ENCODE measurements at places on chromosomes 7 and 10.

DNA sequence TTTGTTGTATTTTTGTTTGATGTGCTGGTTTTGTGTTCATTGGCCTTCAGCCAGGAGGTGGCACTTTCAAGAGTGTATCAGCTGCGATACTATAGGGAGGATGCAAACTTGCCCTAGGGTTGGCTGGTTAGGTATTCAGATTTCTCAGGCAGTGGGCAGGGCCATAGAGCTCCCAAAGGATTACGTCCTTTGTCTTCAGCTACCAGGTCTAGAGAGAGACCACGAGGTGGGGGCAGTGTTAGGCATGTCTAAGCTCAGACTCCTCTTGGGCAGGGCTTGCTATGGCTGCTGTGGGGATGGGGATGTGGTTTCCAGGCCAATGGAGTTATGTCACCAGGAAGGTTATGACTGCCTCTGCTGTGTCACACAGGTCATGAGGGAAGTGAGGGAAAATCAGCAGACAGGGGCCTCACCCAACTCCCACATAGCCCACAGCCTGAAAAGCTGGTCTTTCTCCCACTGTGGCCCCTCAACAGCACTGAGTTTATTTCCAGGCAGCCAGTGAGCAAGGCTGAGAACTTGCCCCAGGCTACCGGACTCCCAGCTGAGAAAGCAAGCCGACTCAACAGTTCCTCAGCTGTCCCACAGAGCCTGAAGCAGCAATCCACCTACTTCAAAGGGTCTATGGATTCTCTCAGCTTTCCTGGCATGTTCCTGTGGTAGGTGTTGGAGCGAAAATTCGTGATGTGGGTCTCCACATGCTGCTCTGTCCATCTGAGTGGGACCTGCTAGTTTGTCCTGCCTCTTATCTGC, 227.4 kb upstream of the COBL start:
- peak; percentile 98 for DNase-seq

DNA sequence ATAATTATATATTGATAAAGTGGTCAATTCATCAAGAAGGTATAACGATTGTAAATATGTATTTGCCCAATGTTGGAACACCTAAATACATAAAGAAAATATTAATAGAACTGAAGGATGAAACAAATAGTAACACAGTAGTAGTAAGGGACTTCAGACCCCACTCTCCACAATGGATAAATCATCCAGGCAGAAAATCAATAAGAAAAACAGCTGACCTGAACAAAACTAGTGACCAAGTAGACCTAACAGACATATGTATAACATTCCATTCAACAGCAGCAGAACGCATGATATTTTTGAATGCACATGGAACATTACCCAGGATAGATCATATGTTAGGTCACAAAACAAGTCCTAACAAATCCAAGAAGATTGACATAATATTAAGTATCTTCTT, 286.1 kb upstream of the BMPER start:
- DNase-seq, result no peak

- DNase-seq, result no peak
Measured at GRCh38 chr10:70458329-70459060, 17.0 kb upstream of the NODAL start.

GRCh38 chr10:70660722-70661121, 11.6 kb upstream of the ADAMTS14 start:
- no peak for DNase-seq

DNA sequence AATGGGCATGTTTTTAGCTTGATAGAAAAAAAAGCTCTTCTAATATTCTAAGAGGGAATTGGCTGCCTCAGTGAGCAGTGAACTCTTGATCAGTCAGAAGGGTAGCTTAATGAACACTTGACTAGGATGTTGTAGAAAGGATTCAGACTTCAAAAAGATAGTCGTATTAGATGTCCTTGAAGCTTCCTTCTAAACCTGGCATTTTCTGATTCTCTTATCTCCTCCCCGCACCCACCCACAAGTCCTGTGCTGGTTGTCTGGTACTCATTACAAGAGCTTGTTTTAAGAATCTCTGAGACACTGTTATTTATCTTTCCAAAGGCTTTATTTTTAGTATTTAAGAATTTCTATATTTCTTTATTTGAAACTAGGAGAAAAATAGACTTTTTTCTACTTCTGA, 7.4 kb upstream of the SMIM30 start:
- DNase-seq, result no peak

DNA sequence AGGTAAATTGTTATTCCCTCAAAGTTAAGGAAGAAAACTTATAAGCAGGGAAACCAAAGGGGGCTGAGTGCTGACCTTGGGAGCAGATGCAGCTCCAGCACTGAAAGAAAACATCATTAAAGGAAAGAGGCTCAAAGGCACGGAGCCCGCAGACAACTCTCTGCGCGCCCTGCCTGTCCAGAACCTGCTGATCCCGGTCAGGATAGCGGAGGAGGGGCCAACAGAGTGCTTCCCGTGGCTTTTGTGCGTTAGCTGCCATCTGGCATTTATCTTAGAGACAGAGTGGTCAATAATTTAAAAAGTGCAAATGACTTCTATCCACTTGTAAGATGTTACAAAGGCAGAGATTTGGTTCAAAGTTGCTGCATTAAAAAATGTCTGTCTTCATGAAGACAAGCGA, 162.1 kb downstream of the FANK1 start:
- no peak for DNase-seq

DNA sequence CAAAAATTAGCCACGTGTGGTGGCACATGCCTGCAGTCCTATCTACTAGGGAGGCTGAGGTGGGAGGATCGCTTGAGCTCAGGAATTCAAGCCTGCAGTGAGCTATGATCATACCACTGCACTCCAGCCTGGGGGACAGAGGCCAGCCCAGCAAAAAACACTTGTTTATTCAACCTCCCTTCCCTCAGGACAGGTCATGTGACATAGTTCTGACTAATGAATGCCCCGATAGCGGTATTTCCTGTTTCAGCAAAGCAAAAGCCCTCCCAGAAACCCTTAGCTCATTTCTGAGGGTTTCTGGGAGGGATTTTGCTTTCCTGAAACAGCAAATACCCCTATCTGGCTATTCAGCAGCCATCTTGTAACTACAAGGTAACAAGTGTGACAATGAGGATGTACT, 157.1 kb downstream of the GATA3 start:
- no peak for DNase-seq

- DNase-seq, result peak; percentile 31
Measured at GRCh38 chr7:4774658-4775249, 669 bp upstream of the AP5Z1 start.

GRCh38 chr7:107638594-107638993, 22.0 kb upstream of the SLC26A4 start:
- no peak for DNase-seq

DNA sequence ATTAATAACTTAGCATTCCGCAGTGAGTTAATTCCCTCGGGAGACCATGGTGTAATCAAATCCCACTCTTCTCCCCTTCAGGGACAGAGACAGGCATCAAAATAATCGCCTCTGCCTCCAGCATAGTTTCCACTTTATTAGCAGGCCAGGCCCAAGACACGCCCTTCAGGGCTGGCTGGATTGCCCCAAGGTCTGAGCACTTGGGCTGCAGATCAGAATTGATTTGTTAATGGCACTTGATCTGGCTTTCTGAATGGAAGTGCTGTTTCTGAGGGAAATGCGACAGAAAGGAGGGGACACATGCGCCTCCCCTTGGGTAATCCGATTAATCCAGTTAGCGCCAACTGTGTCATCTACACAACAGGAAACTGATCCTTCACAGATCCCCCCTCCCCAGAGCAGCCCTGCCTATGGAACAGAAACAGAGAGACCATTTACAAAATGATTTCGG, 15.6 kb downstream of the CHAT start:
- DNase-seq, result no peak

- no peak for DNase-seq
Measured at GRCh38 chr7:20735346-20736065, 51.2 kb downstream of the SP8 start.

DNA sequence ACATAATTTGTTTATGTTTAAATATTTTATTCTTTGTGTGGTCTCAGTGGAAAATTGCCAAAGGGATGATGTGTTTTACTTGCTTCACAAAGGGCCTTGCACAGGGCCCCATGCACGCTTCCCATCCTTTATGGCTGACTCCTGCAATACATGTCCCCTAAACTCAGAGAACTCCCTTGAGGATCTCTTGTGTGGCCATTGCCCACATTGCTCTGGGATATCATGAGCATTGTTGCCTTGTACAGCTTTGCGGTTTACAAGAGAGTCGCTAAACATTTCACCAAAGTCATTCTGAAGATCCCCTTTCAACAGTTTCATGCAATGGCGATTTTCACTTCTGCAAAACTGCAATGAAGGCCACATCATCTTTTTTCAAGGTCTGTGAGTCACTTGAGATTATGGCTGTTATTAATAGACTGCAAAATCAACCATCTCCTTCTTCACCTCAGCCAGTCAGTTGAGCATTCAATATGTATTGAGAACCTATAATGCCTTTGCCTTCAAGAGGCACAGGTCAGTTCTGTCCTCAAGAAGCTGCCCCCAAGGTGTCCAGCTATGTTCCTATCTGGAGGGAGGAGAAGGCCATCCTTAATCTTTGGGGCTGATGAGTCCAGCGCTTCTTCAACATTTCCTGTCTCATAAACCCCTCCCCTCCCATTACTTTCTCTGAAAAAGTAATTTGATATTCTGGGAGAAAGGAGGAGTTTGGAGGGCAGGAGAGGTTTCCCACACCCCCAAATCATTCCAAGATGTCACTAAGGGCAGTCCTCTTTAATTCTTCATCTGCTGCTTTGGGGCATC, 108.1 kb downstream of the CCDC71L start:
- DNase-seq, result no peak

DNA sequence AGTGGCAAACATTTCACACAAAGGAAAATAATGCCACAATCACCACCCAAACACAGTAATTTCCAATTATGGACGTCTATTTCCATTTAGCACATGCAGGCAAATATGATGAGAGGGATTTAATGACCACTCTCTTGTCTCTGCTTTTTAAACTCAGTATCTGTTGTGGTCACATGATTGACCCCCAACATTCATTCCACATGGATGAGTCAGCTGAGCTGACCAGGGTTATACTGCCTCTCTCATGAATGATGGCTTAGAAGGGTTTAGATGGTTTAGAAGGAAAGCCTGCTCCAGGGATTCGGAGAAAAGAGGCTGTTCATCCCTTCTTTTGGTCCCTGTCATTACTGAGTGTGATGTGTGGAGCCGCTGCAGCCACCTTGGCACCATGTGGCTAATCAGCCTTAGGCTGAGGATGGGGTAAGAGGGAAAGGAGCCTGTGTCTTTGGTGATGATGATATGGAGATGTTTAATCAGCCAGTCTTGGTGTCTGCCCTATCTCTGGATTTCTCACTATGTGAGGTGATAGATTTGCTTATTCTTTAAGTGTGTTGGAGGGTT, 38.2 kb upstream of the JAKMIP3 start:
- DNase-seq, result no peak

DNA sequence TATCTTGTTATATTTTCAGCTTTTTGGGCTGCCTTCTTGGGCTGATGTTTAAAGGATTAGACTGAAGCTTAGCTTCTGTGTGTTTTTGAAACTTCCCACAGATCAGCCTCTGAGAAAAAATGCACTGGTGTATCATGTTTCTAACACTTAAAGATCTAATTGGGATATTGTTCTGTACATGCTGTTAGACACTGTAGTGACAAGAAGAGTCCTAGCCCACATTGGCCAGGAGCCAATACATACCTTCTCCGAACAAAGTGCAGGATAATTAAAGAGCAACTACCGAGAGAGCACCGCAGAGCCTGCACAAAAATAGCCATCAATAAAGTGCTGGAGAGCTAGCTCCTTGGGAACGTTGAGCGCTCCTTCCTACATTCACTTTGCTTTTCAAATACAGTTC, 289.4 kb upstream of the SP8 start:
- DNase-seq, result peak; percentile 95

DNA sequence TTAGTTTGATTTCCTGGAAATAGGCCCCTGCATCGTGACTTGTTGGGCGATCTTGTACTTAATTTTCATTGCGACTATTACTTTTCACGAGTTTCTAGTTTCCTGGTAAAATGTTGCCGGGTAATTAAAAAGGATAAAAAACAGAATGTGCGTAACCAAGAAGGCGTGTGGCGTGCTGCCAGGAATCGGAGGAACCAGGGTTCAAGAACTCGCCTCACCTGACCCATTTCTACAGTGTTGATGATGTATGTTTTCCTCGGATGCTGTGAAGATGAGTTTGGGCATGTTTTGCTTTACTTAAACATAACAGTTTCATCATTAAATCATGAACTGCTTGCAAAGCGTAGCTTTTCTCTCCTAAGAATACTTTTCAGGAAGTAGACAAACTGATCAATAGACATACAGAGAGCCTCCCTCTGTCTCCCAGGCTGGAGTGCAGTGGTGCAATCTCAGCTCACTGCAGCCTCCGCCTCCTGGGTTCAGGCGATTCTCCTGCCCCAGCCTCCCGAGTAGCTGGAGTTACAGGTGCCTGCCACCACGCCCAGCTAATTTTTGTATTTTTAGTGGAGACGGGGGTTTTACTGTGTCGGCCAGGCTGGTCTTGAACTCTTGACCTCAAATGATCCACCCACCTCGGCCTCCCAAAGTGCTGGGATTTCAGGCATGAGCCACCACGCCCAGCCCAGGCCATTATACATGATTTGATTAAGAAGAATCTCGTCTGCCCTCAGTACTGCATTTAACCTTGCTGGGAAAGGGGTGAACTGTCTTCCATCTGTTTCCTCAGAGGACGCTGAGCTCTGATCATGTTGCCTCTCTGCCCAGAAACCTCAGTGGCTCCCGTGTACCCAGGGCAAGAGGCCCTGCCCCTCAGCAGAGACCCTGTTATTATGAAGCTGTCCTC, 9.1 kb downstream of the FOXK1 start:
- DNase-seq, result no peak

GRCh38 chr7:99129001-99129400, 14.9 kb downstream of the SMURF1 start:
- DNase-seq, result no peak

Data from NCI-H345 (cell line).